ENCODE measurements at places on chromosomes 7 and 10. TPM values are rescaled to one million over a fixed set of nuclear protein-coding genes. Genes with fewer than 3 reads are reported as not detected.

The SPDYE8 gene
- polyA plus RNA-seq: not detected

The VWDE gene
- polyA plus RNA-seq: not detected

The SLC39A12 gene
- 0.10 TPM for polyA plus RNA-seq

The SRPK2 gene
- 10.7 TPM for polyA plus RNA-seq

The GDF2 gene
- polyA plus RNA-seq: not detected

DNA sequence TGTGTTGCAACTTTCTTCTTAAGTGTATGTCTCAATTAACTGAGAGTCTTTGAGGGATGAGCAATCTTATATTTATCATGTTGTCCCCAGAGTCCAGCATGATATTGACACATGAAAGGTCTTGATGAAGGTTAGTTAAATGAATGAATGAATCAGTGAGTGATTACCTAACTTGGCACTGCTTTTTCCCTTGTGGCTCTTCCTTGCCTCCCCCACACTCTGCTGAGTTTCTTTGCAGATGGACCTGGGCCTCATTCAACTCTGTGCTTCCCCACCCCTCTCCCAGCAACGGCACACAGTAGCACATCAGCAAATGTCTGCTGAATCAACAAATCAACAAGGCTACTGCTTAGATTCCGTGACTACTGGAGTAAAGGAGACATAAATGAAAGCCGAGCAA is 235.1 kb upstream of the CXCL12 start:
- H3K4me1 ChIP-seq: no peaks in the 10 kb centered on the region
- no peak overlapping the region for H3K4me3 ChIP-seq
- no peak for DNase-seq
- no peak overlapping the region for H3K27ac ChIP-seq
- no peaks in the 10 kb centered on the region for H3K27me3 ChIP-seq

GRCh38 chr7:128039544-128039953 is 8.3 kb upstream of the LRRC4 start:
- no peaks in the 10 kb centered on the region for H3K27me3 ChIP-seq
- no peaks in the 10 kb centered on the region for H3K36me3 ChIP-seq
- DNase-seq: no peak
- no peak overlapping the region for H3K4me3 ChIP-seq

- no peak for DNase-seq
- no peaks in the 10 kb centered on the region for H3K27me3 ChIP-seq
- no peaks in the 10 kb centered on the region for H3K36me3 ChIP-seq
- H3K4me3 ChIP-seq: no peak overlapping the region
These were observed 594.6 kb downstream of the NXPH1 start for GRCh38 chr7:9028012-9028411.

DNA sequence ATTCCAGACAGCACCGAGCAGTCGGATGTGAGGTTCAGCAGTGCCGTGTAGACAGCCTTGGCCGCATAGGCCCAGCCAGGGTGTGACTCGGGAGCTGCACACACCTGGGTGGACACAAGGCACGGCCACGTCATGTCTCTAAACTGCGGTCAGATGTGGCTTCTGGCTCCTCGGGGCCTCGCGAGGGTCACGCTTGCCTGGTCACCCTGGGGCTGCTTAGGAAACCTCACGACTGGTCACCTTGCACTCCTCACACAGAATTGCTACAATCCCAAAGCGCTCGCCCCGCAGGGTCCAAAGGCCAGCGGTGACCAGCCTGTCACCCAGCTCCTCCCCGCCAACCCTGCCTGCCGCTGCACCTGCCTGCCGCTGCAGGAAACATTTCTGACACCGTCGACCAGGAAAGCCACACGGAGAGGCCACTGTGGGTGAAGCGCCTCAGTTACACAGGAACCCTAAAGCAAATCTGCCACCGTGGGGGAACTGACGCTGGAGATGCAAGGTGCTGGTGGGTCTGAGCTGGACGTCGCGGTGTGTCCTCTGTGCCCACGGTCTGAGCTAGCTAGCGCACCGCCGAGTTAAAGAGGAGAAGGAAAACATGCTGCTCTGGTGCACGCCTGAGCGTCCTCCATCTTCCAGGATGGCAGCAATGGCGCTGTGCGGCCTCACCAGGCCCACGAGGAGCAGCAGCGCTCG is 5.0 kb downstream of the GPER1 start:
- no peak overlapping the region for H3K4me3 ChIP-seq
- no peak for DNase-seq
- H3K27me3 ChIP-seq: no peaks in the 10 kb centered on the region
- no peak overlapping the region for H3K27ac ChIP-seq

DNA sequence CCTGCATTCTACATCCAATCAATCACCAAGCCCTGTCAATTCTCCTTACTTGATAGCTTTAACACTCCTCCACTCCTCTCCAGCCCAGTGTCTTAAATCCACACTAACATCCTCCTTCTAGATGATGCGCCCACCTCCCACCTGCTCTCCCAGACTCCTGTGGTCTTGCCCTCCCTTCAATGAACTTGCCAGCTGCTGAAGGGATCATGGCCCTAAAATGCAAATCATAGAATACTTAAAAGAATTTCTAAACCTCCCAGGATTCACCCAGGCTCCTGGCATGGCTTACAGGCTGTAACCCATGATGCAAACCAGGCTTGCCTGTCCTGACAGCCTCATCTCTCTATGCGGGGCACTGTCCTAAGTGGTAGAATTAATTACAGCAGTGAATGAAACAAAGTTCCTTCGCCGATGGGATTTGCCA is 43.6 kb downstream of the SYPL1 start:
- DNase-seq: no peak
- no peak overlapping the region for H3K27ac ChIP-seq
- no peaks in the 10 kb centered on the region for H3K27me3 ChIP-seq
- no peaks in the 10 kb centered on the region for H3K36me3 ChIP-seq
- H3K4me3 ChIP-seq: no peak overlapping the region
